Fibroblast of skin of right biceps (primary cell): ENCODE measurements at places on chromosomes 5 and 9.
A peak's percentile ranks its signal among the peaks of the same experiment; 100 is the strongest.

DNA sequence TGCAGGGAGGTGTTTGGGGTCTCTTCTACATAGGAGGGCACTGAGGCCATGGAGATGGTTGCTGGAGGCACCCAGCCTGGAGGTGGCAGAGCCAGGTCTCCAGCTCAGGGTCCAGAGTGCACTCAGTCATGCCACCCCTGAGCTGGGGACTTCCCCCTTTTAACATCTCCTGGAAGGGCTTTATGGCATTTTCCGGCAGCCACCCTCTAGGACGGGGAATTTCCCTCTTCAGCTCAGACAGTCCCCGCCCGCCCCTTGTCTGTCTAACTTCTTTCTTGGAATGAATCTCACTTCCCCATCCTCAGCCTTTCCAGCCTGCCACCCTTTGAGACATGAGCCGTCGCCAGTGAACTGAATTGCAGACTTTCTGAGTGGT is 49.9 kb downstream of the COL15A1 start:
- DNase-seq: no peak

DNA sequence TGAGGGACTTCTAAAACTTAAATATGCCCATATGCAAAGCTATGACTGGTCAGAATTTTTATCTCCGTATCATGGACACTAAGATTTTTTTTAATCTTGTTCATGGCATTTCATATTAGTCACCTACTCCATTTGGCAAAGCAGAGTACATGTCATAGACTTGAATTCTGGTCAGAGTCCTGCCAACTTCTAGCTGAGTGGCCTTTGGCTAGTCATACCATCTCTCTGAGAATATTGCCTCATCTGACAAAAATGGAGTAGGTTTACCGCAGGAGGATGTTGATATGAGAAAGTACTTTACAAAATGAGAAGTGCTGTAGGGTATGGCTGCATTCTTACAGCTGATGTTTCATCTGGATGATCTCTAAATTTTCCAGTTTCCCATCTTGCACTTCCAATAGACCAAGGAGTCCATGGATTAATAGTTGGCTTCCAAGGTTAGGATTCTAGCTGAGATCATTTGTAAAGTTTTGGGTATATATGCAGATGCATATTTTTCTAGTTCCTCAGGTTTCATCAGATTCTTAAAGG is 150.8 kb upstream of the NR3C1 start:
- DNase-seq: peak; percentile 99

DNA sequence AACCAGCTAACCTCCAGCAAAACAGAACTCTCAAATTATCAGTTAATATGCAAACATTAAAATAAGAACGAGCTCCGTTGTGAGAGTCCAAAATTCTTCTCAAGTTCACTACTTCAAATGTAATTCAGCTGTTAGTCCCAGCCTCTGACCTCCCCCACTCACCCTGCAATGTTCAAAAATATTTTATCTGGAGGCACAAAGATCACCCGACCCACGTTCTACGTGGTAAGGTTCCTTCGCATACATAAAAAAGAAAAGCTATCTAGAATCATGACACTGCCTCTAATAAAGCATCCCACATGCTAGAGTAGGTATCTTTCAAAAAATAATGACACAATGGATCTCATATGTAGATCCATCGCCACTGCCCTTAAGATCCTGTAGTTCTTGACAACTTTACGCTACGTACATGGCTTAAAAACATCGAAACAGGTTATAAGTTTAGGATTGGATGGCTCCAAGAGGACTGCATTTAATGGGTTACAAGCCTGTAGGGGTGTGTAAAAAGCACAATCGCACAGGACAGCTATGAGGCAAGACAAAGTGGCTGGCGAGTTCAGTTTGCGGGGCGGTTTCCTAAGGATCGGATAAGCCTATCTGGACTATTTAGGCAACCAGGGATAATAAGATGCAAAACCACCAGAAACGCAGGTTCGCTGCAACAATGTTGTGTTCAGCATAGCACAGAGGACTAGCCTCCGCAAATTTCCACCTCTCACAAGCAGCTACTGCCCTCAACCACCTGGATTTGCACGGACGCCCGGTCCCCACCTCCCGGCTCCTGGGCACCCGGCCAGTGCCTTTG is 969 bp downstream of the CLK4 start:
- DNase-seq: peak; percentile 22

GRCh38 chr9:89805571-89806292 is 200.9 kb downstream of the GADD45G start:
- DNase-seq: peak; percentile 20

- DNase-seq: no peak
Measured at GRCh38 chr9:88736136-88736637, 201.2 kb downstream of the NXNL2 start.

DNA sequence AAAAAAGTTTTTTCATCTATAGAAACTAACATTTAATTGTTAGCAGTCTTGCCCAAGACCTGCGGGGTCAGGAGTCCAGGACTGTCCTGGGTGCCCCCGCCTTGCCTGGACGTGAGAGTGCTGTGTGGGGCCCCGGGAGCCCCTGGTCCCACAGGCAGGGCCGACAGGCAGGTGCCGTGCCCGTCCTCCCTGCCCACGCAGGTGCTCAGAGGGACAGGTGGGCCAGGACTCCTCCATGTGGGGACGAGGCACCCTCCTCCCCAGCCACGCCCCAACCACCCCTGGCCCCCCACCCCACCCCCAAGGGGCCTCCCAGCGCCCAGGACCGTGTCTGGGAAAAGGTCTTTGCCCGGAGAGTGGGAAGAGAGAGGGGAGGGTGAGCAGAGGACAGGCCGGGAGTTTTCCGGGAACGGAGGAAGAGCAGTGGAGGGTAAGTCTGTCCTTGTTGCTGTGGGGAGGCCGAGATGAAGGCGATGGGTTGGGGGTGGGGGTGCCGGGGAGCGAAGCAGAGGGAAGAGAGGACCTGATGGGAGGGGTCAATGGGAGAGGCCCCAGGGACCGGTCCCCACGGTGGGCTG is 2.7 kb upstream of the LCN12 start:
- DNase-seq: no peak

- DNase-seq: no peak
Measured at GRCh38 chr9:6658628-6659353, 13.3 kb upstream of the GLDC start.

DNA sequence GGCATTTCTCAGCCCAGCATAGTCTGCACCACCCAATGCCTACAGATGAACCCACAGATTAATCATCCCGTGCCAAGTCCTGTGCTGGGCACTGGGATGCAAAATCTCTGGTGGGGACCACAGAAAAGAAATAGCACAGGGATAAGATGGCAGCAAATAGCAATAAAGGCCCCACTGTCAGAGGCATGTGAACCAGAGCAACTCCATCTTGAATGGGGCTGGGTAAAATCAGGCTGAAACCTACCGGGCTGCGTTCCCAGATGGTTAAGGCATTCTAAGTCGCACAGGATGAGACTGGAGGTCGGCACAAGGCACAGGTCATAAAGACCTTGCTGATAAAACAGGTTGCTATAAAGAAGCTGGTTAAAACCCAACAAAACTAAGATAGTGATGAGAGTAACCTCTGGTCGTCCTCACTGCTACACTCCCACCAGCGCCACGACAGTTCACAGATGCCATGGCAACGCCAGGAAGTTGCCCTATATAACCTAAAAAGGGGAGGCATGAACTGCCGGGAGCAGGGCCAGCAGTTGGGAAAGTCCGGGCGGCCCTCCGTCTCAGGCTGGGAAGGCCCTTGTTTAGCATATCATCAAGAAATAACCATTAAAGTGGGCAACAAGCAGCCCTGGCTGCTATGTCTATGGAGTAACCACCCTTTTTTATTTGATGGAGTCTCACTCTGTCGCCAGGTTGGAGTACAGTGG is 65.2 kb downstream of the C9orf50 start:
- DNase-seq: no peak

GRCh38 chr5:64570395-64570996 is 64.7 kb downstream of the RGS7BP start:
- DNase-seq: no peak

DNA sequence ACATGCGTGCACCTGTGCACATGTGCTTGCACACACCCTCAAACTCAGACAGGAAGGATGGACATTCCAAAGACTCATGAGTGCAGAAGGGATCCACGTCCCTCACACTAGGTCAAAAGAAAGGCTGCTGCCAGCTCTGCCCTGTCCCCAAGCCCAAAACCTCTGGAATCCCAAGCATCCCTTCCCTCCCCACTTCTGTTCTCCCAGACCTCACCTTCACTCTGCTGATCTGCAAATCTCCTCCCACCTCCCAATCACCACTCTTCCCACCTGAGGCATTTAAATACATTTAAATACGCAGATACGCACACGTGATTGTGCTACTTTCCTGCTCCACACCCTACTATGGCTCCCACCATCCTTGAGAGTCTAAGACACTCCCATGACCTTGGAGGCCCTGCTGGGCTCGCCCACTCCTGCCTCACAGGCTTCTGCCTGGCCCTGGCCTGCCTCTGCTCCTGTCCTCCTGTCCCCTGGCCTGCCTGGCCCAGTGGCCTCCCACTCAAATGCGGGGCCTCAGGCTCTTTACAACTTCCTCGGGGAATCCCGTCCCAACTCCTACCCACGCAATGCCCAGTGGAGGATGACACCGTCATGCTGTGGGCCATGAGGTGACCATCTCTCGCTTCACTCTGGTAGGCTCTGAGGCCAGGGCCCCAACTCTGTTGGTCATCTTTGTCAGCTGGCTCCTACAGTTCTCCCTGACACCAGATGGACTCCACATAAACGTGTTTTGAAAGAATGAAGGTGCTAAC is 478.4 kb upstream of the DAP start:
- DNase-seq: no peak

DNA sequence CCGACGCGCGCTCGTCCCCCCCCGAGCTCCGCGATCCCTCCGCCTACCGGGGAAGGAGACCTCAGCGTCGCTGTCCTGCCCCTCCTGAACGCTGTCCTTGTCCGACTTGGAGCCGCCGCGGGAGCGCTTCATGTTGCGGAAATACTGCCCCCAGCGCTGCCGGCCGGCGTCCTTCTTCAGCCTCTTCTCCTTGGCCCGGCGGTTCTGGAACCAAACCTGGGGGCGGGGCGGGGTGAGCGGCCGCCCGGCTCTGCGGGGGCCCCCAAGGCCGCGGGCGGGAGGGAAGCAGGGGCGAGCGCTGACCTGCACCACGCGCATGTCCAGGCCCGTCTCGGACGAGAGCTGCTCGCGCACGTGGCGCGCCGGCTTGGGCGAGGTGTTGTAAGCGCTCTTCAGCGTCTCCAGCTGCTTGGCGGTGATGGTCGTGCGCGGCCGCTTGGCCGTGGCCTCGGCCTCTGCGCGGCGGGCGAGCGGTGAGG is 6.3 kb downstream of the LHX3 start:
- no peak for DNase-seq

DNA sequence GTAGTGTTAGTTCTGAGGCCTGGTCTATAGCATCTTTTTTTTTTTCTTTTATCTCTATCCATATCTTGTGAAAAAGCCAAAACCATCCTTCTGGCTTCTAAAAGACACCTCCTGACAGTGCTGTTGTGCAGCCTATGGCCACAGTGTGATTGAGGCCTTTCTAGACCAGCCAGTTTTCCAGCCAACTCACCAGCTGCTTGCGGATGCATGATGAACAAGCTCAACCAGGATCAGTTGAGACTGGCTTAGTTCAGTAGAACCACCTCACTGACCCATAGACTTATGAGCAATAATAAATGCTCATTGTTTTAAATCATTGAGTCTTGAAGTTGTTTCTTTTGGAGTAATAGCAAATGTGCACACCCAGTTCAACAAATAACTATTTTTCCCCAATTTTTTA is 296.9 kb downstream of the FAM170A start:
- DNase-seq: no peak

DNA sequence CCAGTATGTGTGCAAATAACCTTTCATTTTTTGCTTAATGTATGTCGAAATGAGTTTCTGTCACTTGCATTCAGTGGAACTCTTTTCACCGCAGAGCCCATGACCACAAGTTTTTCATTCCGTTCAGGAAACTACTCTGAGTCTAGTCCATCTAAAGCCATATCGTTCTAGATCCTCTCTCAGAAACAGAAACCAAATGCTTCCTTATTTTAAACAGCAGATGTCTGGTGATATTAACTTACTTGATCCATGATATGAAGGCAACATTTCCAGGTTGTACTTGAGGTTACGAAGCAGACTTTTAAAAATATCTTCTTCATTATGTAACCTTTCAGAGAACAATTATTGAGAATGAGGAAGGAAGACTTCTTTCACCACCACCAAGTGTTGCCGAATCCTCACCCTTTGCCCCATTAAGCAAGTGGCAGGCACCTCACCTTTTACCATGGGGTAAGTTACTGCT is 72.4 kb upstream of the GNAQ start:
- DNase-seq: no peak

DNA sequence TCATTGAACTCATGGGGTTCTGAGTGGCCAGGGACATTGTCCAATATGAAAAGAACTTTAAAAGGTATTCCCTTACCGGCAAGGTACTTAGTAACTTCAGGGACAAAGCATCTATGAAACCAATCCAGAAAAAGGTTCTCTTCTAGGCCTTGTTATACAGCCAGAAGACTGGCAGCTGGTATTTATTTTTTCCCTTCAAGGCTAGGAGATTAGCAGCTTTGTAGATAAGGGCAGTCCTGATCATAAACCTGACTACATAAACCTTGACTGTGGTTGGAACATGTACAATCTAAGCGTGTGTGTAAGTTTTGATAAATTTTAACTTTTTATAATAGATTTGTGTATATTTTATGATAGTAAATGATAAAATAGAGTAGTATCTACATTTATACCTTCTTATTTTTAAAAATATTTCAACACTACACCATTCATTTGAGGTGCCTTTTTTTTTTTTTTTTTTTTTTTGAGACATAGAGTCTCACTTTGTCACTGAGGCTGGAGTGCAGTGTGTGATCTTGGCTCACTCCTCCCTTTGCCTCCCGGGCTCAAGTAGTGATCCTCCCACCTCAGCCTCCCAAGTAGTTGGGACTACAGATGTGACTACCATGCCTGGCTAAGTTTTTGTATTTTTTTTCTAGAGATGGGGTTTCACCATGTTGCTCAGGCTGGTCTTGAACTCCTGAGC is 24.5 kb downstream of the RANBP17 start:
- DNase-seq: no peak

- peak; percentile 29 for DNase-seq
Measured at GRCh38 chr9:6506571-6506970, 93.6 kb downstream of the UHRF2 start.

- DNase-seq: no peak
Measured at GRCh38 chr5:76299592-76299991, 103.5 kb upstream of the IQGAP2 start.

DNA sequence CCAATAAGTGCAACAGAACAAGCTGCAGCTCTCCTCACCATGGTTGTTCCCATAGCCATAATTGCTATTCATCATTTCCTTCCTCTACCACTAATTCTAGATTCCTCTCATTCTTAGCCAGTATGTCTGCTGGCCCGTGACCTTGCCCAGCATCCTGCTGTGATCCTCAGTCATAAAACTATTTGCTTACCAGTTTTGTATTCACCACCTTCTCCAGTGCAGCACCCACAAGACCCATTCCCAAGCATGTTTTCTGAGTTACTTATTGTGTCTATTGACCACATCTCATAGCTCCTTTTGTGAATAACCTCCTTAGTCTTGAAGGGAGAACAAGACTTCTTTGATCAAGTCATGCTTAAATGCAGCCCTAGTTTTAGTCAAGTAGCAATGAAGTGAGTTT is 488.0 kb upstream of the CTNND2 start:
- no peak for DNase-seq

DNA sequence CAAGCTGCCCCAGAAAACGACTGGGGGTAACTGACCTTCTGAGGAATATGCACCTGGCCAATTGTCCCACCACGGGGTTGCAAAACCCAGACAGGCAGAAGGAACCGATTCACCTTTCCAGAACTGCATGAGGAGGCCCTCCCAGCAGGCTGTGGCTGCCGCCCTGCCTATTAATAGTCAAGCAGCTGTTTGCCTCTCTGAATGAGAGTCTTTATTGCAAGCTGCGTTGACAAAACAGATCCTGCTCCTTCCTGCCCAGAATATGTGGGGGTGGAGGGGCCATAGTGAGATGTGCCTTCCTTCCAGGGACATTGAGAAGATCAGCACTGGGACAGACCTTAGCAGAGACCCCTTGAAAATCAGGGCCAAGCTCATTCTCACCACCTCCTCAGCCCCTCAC is 18.3 kb upstream of the TCOF1 start:
- DNase-seq: no peak
